ENCODE measurements at places on chromosomes 6 and 20. TPM values are rescaled to one million over a fixed set of nuclear protein-coding genes. Genes with fewer than 3 reads are reported as not detected.

DNA sequence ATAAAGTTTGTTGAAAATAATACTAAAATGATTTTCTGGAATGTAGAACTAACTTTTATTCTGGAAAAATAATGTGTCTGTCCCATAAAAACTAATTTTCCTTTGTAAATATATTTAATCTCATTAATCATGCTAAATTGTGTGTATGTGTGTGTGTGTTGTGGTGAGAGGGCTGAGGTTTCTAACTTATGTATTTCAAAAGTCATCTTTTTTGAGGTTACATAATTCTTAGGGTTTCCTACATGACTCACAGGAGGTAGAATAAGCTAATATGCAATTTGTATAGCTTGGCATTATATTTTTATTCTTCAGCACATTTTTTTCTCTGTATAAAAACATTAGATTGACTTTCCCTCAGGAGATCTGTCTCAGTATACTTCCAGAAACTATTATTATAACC is 64.1 kb upstream of the CLVS2 start:
- DNase-seq = no peak

SGK2 gene
- polyA plus RNA-seq = not detected

GRCh38 chr6:61909486-61909885 is 376.5 kb downstream of the KHDRBS2 start:
- DNase-seq = no peak

GRCh38 chr6:113315879-113316278 is 541.3 kb upstream of the MARCKS start:
- DNase-seq = peak; percentile 14

- no peak for DNase-seq
These were observed 171.6 kb downstream of the SASH1 start for GRCh38 chr6:148514091-148514845.

GRCh38 chr6:14434916-14435690 is 317.5 kb downstream of the CD83 start:
- DNase-seq = no peak

GRCh38 chr6:1957746-1958145 is 287.7 kb downstream of the GMDS start:
- no peak for DNase-seq

DNA sequence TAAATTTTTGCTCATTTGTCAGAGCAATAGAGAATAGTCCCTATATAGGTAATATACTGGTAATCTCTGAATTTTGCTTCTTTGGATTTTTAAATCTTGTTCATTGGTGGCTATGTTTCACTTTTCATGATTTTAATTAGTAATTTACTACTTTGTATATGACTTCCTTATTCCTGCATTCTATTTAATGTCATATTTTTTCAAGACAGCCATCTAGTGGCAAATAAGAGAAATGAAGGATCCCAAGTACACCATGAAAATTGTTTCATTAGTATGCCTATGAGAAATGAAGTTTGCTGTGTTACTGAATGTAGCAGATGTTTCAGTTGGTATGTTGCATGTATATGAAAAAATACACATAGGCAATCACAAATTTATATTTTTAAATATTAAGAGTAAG is 82.4 kb downstream of the ZNF292 start:
- no peak for DNase-seq

UBE2C gene
- polyA plus RNA-seq = 148 TPM

DNA sequence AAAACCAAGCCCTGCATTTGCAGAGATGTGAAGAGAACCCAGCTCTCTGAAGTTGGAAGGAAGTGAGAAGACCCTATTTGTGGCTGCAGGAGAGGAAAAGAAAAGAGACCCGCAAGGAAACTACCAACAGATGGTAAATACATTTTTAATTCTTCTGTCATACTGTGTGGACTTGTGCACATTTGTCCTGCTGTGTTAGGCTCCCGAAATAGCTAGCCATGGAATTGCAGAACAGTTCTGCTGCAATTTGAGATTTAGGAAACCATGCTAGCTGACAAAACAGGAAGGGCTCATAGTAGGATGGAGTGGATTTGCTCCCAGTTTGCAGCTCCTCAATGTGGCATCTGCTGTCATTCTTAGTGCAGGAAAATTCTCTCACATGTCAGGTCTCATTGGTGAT is 12.1 kb upstream of the ATXN1 start:
- no peak for DNase-seq

GRCh38 chr20:3691306-3691705 is 9.5 kb upstream of the ADAM33 start:
- DNase-seq = no peak

- DNase-seq = no peak
These were observed 403.2 kb downstream of the SAMD5 start for GRCh38 chr6:147911686-147912085.

GRCh38 chr6:43077981-43078511 is 1.9 kb downstream of the PTK7 start:
- DNase-seq = no peak

GRCh38 chr20:9635750-9636149 is 121.4 kb downstream of the LAMP5 start:
- no peak for DNase-seq

GRCh38 chr6:156189195-156189594 is 588.0 kb upstream of the ARID1B start:
- DNase-seq = no peak

DNA sequence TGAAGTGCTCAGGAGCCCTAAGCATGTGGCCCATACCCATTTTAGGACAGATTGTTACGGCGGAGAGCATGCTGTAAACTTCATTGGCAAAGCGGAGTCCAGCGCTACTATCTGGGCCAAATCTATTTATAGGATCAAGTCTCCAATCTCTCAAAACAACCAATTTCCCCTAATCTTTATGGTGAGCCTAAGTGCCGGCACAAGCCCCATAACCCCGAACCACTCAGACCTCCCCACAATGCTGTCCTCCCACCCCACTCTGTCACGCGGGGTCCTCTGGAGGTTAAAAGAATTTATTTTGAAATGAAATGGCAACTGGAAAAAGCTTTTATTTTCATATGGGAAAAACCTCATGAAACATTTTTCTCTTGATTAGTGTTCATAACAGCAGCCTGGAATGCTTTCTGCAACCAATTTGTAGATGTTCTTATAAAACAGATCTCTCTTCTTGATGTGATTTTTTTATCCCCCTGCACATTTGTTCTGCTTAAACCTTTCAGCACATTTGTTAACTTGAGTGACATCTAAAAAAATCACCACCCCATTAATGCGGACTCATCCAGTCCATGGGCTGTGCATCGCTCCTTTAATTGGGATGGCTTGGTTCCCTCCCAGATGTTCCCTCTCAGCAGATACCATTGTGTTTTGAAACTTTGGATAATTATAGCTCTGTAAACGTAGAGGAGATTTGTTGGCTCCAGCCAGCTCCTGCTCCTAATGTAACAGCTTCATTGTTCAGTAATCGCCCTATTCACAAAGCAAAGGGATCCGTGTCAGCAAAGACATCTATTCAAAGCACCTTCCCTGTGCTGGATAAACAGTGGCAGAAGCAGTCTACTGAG is 323.6 kb downstream of the CD83 start:
- no peak for DNase-seq

DNA sequence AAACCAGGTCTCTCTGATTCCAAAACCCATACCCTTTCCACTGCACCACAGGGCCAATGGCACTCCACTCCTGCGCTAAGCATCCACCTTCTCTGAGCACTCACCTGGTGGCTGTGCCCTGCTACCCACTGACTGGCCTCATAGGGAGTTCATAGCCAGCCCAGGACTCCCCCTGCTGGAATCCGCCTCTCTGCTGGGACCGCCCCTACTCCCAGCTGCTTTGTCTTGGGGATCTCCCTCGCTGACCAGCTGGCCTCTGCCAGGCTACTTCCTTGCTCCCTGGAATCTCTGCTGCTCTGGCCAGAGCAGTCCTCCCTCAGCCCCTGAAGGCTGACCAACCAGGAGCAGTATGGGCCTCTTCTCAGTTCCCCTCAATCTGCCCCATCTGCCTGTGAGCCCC is 129.7 kb downstream of the FAXC start:
- no peak for DNase-seq

GRCh38 chr6:29864037-29864810 is 36.6 kb downstream of the HLA-G start:
- no peak for DNase-seq

CCM2L gene
- polyA plus RNA-seq = not detected

BTN1A1 gene
- not detected for polyA plus RNA-seq

PTGIS gene
- polyA plus RNA-seq = not detected

- DNase-seq = no peak
These were observed 2.6 kb upstream of the TFAP2C start for GRCh38 chr20:56626367-56627121.

- peak; percentile 89 for DNase-seq
These were observed 275.0 kb upstream of the BMP2 start for GRCh38 chr20:6492271-6493055.

GRCh38 chr6:98782772-98783171 is 51.6 kb upstream of the POU3F2 start:
- DNase-seq = no peak

GRCh38 chr20:40743141-40743775 is 54.2 kb upstream of the MAFB start:
- DNase-seq = no peak

GRCh38 chr6:94129926-94130325 is 710.6 kb upstream of the EPHA7 start:
- no peak for DNase-seq

HLA-DQA2 gene
- polyA plus RNA-seq = not detected

DNA sequence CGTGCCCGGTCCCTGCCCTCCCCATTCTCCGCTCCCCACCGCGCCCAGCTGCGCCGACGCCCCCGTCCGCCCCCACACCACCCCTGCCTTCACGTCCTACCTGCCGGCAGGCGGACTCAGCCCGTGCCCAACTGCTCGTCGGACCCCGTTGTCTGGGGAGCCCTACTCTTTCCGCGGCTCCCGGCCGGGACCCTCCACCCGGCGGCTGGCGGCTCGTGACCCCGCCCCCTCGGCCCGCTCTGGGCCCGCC is at the start of gene SERAC1:
Gene SERAC1, minus strand, starts transcription at position 223 of the 250 bp plus-strand sequence. CDS start 9,899 bp downstream, outside the sequence.
- DNase-seq = no peak

DNA sequence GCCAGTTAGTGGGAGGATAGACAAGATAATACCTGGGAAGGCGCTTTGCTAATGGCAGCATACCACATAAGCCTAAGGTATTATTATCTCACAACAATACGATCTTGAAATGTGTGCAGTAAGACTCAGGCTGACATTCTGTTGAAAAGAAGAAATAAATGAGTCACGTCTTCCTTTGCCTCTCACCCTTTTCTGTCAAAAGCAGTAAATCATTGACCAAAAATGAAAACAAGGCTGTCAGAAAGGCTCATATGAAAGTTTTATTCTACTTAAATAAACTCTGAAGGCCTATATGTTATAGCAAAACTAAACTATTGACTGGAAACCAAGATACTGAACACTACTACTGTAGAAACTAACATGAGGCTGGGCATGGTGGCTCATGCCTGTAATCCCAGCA is 43.1 kb upstream of the IL20RA start:
- DNase-seq = no peak

- no peak for DNase-seq
These were observed 174.0 kb downstream of the TBC1D32 start for GRCh38 chr6:121160276-121160675.

- no peak for DNase-seq
These were observed 154.6 kb upstream of the SOX4 start for GRCh38 chr6:21438986-21439352.

DNA sequence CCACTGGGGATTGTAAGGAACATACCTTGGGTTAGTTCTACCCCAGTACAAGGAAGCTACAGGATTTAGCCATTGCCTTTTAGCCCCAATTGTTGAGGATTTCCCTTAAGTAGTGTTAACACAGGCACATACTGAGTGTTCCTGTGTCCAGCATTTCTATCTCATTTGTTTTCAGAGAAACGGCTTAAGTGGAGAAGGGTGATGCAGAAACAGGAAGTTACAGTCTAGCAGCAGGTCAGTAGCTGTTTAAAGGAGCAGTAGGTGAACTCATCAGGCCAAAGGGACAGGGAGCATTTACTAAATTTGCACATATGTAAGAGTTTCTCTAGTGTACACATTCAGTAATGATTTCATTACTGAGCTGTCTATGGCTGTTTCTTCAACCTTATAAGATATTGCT is 644.2 kb upstream of the GJE1 start:
- DNase-seq = no peak

SLC17A9 gene
- 0.09 TPM for polyA plus RNA-seq

PAK1IP1 gene
- polyA plus RNA-seq = 23.8 TPM

DNA sequence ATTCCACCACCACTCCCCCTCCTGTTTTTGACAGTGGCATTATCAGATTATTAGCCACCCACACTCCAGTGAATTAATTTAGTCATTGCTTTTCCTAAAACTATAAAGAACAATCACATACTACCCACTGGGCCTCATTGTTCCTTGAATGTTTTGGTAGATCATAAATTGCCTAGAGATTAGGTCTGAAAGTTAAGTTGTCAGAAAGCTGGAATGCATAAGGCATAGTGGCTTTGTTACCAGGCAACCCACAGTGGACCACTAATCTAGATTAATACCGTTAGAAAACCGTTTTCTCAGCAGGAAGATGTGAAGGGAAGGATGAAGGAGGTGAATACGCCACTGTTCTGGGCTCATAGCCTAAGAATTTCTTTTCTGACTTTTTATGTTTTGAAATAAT is 75.6 kb downstream of the SAMD3 start:
- DNase-seq = no peak

PKHD1 gene
- 0.05 TPM for polyA plus RNA-seq

DNA sequence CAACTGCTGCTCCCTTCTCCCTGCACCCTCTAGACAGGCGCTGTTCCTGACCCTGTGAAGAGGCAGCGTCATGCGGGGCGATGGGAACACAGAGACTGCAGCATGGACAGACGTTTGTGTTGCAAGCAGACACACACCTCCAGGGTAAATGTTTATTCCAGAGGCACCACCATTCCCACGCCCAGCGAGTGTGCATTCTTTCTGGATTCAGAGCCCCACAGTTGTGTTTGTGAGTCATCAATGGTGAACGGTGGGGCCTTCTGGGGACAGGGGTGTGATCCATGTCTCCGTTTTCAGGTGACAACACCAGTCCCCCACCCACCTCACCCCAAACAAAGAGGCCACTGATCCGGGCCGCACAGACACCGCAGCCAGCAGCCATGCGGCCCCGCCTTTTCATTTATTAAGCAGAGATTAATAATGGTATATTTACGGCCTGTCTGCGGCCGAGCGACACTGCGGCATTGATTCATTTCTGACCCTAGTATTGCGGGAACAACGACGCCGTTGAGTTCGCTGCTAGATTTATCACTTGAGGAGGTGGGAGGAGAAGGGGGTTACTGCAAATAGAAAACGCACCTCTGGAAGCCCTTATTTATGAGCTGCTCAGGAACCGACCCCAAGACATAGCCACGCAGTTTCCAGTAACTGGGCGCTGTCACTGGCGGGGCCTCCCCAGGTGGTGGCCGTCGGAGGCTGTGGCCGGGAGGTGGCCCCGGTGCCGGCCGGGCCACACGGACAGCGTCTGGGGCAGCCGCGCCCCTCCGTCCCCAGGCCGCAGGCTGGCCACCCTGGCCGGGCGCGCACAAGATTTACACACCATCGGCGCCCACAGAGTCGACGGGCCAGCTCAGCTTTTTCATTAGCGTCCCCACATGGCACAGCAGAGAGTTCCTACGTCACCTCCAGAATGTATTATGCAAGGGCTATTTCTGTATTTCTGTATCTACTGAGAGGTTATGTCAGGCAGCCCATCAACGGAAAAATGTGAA is 367.6 kb downstream of the THBS2 start:
- DNase-seq = no peak

- DNase-seq = peak; percentile 68
These were observed 181.6 kb upstream of the RGS17 start for GRCh38 chr6:153312634-153313033.

GRCh38 chr6:143536461-143536865 is 24.9 kb upstream of the FUCA2 start:
- peak; percentile 45 for DNase-seq

All from mammary epithelial cell (primary cell).